ENCODE measurements at places on chromosomes 2 and 18.

- DNase-seq, result peak; percentile 50
Measured at GRCh38 chr2:222561817-222562645, 93.9 kb downstream of the FARSB start.

- no peak for DNase-seq
Measured at GRCh38 chr18:58466636-58467205, 162.2 kb downstream of the ALPK2 start.

- no peak for DNase-seq
Measured at GRCh38 chr18:79942786-79943607, 8.5 kb downstream of the SLC66A2 start.

GRCh38 chr2:51219468-51219867 is 187.5 kb upstream of the NRXN1 start:
- DNase-seq, result no peak

DNA sequence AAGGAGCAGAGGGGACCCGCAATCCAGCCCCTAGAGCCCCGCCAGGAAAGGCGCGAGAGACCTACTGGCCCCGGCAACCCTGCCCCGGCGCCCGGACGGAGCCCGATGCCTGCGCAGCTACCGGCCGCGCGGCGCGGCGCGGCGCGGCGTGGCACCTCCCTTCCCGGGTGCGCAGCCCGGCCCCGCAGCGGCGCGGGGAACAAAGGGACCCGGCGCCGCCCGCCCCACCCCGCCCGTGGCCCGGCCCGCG is 307 bp downstream of the CDH2 start:
- DNase-seq, result no peak

- no peak for DNase-seq
Measured at GRCh38 chr2:23414871-23415270, 29.9 kb downstream of the KLHL29 start.

GRCh38 chr2:11624893-11625292 is 45.1 kb downstream of the NTSR2 start:
- DNase-seq, result peak; percentile 4

DNA sequence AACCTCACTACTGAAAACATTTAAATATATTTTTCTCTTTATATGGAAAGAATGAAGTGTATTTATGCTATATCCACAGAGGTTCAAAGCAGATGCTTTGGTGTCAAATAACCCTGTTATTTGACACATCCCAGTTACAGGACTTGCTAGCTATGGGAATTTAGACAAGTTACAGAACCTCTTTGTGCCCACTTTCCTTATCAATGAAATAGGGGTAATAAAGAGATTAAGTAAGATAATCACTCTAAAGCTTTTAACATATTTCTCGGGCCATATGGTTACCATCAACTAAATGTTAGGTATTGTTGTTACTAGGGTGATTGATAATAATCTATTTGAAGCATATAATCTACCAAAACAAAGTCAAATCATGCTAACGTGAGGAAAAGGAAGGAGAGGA is 1660.6 kb upstream of the NXPH2 start:
- DNase-seq, result no peak

GRCh38 chr2:239035361-239035814 is 187.5 kb downstream of the TWIST2 start:
- peak; percentile 35 for DNase-seq

DNA sequence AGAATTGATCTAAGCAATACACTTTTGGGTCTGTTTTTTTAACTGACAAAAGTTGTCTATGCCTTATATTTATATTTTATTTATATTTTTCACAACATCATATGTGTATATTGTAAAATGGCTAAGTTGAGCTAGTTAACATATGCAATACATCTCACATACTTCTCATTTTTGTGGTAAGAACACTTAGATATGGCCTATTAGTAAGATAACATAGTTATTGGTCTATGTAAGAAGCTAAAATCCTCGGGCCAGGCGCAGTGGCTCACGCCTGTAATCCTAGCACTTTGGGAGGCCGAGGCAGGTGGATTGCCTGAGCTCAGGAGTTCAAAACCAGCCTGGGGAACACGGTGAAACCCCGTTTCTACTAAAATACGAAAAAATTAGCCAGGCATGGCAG is 275.6 kb upstream of the ID2 start:
- DNase-seq, result no peak

GRCh38 chr2:185736210-185736609 is 2.4 kb upstream of the FSIP2 start:
- DNase-seq, result no peak

DNA sequence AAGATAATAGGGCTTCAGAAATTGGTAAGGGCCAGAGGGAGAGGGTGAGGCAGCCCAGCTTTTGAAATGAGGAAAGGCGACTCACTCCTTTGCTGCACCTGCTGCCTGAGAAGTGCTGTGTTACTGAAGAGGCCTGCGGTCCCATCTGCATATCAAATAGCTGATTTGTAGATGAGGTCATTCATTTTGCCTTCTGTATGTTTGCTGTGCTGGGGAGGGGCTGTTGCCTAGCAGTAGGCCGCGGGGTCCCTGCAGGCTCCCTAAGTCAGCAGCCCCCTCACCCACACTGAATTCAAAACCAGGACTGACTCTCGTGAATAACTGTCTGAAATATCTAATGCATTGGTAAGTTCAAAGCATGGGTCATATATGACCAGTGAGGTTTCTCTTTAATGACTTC is 377.2 kb downstream of the SOX11 start:
- no peak for DNase-seq

DNA sequence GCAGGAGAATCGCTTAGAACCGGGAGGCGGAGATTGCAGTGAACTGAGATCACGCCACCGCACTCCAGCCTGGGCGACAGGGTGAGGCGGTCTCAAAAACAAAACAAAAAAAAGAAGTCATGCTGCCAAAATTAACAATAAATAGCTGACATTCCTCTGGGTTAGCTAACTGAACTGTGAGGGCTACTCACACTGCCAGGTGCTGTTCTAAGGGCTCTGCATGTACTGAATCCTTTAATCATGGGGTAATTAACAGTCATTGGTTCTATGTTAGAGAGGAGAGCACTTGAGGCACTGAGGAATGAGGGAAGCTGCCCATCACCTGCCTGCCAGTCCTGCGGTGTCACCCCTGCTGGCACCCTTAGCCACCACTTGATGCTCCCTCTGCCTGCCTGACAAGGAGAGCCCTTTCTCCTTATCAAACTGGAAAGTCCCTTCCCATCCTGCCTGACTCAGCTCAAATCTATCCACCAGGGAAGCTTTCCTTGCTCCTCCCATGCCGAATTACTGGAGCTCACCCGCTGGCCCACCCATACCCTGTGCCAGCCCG is 73.0 kb upstream of the RIOK3 start:
- no peak for DNase-seq

DNA sequence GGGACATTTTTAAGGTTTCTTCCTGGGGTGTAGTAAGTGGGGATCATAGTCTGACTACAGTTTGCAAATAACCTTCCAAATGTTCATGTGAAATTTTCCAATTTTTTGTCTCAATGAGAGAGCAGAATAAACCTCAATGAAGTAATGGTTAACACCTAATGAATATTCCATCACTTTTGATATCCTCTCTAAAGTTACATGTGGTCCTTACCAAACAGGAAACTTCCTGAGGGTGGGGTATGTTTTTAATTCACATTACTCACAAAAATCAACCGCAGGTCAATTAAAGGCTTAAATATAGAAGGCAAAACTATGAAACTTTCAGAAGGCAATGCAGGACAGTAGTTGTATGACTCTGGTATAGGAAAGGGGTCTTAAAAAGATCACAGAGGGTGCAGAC is 13.2 kb downstream of the ZNF407 start:
- DNase-seq, result no peak

DNA sequence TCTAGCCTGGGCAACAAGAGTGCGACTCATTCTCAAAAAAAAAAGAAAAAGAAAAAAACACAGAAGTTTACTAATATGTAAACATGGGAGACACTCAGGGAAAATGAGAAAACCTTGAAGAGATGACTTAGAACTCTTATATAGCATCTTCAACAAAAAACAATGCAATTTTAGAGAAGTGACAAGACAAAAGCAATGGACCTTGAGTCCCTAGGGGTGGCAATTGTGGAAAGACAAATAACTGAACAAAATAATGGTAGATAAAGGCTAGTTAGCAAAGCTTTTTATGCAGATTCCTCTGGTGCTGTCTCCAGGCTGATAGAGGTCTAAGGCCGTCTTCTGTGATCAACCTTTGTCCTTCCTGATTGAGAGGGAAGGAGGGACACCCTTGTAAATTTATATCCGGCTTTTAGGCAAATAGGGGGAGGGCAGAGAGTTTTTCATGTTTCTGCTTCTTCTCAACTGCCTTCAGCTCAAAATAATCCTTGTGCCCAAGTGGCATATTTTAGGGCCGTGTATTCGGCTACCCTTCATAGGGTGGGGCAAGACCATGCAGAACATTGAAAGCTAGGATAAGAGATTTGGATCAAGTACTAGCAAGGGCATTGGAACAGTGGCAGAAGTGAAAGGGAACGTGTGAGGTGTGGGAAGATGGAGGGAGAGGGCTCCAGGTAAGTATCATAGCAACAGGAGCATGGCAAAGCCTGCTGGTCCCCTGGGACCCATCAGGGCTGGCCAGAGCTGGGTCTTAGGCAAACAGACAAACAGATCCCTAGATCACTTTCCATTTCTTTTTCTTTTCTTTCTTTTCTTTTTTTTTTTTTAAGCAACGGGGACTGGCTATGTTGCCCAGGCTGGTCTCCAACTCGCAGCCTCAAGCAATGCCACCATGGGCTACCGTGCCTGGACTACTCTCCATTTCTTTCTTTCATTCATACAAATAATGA is 116.2 kb upstream of the STPG4 start:
- no peak for DNase-seq

DNA sequence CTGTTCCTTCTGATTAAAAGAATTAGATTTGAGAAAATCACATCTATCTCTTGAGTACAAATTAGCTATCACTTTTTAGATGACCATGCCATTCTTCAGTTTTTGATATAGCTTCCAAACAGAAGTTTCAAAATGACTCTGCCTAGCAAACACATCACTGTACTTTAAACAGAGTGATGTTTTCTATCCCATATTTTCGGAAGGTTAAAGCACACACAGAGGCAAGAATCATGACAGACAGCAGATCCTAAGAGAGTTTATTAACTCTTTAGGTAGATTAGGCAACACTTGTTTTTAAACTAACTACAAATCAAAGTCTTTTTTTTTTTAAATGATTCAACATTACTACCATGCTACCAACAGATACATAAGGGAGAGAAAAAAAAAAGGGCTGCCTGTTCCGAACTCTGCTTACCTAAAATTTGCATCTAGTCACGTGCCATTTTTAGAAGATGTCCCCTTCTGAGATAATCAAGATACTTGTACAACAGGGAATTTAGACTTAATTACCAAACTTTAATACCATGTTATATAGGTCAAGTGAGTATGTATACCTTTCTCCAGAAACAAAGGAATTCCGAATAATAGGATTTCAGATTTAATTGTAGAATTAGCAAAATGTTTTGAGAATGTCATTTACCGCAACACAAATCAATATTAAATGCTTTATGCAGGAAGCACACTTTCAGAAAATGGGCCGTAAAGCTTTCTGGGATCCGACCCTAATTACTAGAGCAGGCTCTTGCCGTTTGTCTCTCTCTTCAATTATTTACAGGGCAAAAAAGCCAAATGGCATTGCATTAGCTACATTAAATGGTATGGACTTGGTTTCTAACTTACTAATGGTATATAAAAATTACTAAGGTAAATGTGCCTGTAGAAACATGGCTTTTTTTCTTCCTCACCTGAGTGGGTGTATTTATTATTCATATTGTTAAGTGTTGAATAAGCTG is 2.6 kb downstream of the RBMS1 start:
- DNase-seq, result no peak

DNA sequence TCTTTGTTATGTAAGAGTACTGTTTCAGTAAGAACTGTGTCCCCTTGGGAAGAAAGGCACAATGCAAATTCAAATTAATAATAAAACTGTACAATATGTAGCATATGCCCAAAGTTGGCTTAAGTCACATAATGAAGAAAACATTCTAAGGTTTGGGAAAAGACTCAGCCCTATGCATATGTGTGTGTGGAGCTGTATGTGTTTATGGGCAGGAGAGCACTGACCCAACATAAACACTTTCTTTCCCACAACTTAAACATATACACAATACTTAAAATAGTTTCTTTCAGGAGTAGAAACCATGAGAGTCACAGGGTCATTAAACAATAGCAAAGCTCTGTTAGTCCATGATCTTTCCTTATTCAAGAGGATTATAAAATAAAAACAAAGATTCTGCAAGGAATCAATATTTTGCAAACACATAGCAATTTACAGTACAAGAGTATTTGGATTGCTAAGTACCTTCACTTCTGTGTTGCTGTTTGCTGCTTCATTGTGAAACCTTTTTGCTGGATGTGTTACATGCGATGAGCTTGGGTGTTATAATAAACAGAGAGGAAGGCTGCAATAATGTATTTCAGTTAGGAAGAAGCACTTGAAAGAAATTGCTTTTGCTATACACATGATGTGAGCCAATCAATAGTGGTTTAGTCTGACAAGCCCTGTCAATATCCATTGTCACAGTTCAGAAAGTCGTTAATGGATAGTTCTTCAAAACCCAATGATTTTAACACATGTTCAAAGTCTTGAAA is 347.3 kb downstream of the ARHGAP15 start:
- DNase-seq, result no peak

GRCh38 chr2:55934337-55934736 is 10.8 kb upstream of the EFEMP1 start:
- DNase-seq, result no peak

GRCh38 chr2:120634533-120634932 is 101.1 kb upstream of the GLI2 start:
- no peak for DNase-seq

GRCh38 chr2:60091894-60092293 is 461.6 kb downstream of the BCL11A start:
- DNase-seq, result no peak

- no peak for DNase-seq
Measured at GRCh38 chr2:181128199-181128598, 147.8 kb downstream of the UBE2E3 start.

- no peak for DNase-seq
Measured at GRCh38 chr2:3466966-3467365, 52.4 kb downstream of the ADI1 start.

- no peak for DNase-seq
Measured at GRCh38 chr2:119295688-119296375, 70.8 kb downstream of the C2orf76 start.

- DNase-seq, result no peak
Measured at GRCh38 chr2:82650038-82650437, 1809.0 kb downstream of the SUCLG1 start.

- DNase-seq, result no peak
Measured at GRCh38 chr2:105510761-105511528, 112.1 kb upstream of the FHL2 start.

DNA sequence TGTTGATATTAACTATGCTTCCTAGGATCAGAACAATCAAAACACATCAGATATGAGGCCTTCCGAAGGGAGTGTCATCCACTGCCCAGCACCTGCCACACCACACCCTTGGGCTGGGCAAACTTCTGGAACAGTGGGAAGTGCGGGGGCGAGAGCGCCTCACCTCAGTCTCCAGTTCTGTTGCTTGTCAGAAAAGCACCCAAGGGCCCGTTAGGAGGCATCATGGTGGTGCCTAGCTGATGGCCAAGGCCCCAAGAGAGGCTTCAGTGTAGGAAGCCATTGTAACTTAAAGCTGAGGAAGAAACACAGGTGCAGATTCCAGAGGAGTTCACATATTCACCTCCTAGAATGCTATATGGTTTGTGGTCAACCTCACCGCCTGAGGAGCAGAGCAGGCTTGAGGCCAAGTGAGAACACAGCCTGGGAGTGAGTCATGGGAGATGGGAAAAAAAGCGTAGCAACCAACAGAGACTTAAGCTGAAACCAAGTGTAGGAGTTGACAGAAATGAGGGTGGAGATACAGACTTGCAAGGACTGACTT is 85.1 kb upstream of the ATL2 start:
- no peak for DNase-seq

Measured in inflammatory macrophage (primary cell).